NCI-H446 treated with DMSO at 0.1 percent for 48 hours (cell line): ENCODE measurements at places on chromosomes 16 and 17.

DNA sequence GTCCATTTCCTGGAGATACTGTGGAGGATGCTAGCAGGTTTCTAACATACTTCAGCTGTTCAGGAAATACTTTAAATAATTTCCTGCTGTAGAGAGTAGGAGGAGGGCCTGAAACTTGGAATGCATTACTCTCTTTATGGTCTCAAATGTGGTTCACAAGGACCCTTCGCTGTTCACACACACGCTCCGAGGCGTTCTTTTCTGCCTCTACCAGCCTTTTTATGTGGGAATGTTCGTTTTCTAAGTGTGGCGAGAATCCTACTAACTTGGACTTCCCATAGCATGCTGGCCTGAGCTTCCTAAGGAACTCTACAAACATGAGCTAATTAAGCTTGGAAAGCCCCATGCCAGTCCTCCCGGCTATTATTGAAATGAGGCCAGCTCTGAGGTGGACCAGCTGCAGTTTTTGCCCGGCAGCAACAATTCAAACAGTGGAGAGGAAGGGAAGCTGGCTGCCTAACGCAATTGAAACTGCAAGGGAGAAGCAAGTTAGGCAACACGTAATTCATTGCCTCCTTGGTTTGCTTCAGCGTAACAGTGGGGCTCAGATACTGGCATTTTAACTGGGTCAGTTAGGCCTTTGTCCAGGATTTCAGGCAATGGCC, 18.9 kb downstream of the KPNA2 start:
- DNase-seq, result peak; percentile 11

- no peak for DNase-seq
These were observed 1.2 kb downstream of the SPDYE4 start for GRCh38 chr17:8757189-8757588.

DNA sequence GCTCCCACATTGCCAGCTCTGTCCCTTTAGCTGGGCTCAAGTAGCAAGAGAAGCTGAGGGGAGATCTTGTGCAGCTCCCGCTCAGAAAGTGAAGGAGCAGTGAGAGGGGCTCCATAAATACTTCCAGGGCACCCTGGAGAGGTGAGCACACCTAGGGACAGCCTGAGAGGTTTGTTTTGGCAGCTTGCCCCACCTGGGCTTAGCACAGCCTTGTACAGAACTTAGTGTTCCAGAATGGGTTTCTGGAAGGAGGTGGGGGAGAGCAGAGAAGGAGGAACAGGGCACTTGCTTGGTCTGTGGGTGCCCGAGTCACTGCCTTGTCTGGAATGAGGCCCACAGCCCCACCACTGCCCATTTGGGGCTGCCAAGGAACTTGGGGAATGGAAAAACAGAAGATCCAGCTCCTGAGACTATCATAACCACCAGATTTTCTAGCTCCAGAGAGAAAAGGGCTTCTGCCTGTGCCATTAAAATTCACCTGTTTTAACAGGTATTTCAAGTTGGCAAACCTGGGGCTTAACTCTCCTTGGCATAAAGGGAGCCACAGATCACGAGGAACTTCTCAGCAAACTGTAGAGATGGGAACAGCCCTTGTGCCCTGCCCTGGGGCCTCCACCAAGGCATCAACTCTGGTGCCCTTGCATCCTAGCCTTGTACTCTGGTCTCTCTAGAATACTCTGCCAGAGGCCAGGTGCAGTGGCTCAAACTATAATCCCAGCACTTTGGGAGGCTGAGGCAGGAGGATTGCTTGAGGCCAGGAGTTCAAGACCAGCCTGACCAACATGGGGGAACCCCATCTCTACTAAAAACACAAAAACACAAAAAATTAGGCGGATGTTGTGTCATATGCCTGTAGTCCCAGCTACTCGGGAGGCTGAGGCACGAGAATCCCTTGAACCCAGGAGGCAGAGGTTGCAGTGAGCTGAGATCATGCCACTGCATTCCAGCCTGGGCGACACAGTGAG, 1.9 kb downstream of the PRR15L start:
- DNase-seq, result no peak

GRCh38 chr16:12236589-12236988, 260.1 kb downstream of the SNX29 start:
- no peak for DNase-seq

- no peak for DNase-seq
These were observed 1.1 kb upstream of the PPL start for GRCh38 chr16:4937782-4938682.

GRCh38 chr16:17437127-17437720, 33.5 kb downstream of the XYLT1 start:
- no peak for DNase-seq

GRCh38 chr16:67212766-67213165, 13.8 kb downstream of the ELMO3 start:
- DNase-seq, result no peak

DNA sequence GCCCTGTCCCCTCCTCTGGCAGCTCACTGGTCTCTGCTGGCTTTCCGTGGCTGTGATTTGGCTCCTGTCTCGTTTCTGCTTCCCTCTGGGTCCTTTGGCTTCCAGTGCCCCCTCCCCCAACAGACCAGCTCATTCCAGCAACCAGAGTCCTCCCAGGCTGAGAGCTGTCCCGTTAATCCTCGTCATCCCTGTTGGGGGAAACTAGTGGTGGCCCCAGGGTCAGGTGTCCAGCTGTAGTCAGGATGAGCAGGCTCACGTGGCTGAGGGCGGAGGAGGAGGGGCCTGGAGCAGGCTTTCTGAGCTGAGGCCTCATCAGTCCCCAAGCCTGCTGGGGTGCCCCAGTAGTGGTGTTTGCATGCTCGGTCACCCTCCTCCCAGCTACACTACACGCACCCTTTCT, 10.7 kb upstream of the CBX4 start:
- DNase-seq, result no peak

GRCh38 chr17:82751171-82751570, 694 bp upstream of the TBCD start:
- DNase-seq, result no peak

DNA sequence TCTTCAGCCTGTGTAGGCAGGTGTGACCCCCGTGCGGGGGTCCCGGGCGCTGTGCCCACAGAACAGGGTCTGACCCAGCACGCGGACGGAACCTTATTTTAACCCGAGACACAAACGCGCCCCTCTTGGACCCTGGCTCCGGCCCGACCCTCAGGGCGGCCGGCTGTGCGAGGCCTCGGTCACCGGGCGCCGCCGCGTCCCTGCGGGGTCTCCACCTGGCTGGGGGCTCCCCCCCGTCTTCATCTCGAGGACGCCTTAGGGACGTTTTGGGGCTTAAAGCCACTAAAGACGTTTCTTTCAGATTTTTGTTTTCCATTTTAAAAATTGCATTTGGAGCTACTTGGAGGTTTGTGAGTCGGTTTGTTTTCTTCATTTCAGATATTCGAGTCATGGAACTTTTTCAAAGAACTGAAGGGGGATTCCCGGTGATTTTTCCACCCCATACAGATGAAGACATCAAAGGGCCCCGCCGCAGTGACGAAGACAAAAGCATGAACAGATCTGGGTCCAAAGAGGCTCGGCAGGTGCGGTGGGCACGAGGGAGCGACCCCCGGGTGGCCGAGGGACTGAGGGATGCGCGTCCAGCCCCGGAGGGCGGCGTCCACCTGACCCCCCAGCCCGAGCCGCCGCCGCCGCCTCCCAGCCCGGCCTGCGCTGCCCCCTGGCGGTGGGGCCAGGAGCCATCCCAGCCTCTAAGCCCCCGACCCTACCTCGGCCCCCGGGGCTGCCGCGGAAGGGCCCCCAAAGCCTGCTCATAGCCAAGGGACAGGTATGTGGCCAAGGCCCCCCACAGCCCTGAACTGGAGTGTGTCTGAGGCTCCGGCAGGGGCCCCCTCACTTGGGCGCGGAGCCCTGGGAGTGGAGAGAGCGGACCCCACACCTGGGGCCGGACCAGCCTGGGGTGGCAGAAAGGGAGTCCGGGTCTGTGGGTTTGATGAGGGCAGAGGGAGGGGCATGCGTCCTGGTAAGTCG, 3.8 kb upstream of the CD7 start:
- no peak for DNase-seq

DNA sequence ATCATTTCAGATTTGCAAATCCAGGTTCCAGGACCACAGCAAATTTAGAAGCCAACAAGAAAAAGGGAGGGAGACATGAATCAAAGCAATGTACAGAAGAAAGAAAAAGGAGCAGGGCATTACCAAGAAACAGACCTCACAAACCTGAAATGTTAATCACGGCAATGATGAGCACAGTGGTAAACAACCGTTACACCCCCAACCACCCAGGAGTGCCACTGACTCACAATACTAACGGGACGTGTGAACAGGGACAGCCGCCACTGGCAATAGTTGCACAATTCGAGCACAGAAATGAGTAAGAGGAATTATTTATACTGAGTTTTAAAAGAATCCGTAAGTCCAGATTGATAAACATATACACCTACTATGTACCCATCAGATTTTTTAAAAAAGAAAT, 13.8 kb downstream of the USP22 start:
- no peak for DNase-seq

DNA sequence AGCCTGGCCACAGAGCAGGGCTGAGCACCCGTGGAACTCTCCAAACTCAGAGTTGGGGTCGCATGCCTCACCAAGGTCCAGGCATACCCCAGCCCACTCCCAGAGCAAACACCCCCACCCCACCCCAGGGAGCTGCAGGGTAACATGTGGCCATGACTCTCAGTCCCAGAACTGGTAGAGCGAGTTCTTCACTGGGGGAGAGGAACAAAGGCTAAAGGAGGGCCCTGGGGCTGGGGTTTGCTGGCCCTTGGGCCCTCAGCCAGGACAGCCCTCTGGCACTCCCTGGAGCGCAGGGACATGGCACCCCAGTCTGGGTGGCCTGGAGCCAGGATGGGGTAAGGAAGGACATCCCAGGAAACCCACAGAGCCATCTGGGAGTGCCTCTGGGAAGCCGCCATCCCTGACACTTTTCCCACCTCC, 4.2 kb downstream of the HID1 start:
- no peak for DNase-seq

GRCh38 chr17:16818821-16819683, 129.0 kb downstream of the CCDC144A start:
- no peak for DNase-seq

GRCh38 chr16:57981636-57982035, 10.7 kb upstream of the CNGB1 start:
- no peak for DNase-seq

- no peak for DNase-seq
These were observed 19.8 kb downstream of the HNF1B start for GRCh38 chr17:37725021-37725595.

GRCh38 chr16:1102921-1103635, 7.0 kb upstream of the C1QTNF8 start:
- no peak for DNase-seq

DNA sequence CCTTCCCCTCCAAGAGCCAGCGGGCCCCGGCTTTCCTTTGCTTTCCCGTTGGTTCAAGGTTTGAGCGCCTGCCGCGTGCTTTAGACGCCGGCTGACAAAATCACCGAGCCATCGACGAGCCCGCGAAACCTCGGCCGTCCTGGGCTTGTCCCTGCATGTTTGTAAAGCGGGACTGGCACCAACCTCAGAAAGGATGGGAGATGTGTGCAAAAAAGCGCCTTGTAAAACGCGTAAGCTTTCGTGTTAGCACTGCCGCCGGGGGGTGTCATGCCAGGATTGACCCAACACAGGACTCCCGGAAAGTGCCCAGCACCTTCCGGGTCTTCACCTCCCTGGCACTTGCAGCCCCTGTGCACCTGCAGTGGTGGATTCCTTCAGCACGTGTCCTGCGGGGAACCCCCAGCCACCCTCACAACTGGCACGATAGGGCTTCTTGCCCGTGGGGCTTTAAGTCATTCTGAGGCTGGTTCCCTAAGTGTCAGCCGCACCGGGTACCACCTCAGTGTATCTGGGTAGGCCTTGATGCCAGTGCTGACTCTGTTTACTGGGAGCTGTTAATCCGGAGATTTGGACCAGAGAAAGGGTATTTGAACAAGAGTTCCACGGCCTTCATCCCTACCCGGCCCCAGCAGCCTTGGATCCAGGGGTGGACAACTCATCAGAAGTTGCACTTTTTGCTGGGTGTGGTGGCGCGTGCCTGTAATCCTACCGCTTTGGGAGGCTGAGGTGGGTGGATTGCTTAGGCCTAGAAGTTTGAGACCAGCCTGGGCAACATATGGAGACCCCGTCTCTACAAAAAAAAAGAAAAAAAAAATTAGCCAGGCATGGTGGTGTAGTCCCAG, 817 bp downstream of the NDUFAF8 start:
- DNase-seq, result no peak

GRCh38 chr16:4052096-4052495, 64.1 kb downstream of the ADCY9 start:
- no peak for DNase-seq

GRCh38 chr17:46766493-46767491, 51.7 kb downstream of the WNT3 start:
- no peak for DNase-seq

DNA sequence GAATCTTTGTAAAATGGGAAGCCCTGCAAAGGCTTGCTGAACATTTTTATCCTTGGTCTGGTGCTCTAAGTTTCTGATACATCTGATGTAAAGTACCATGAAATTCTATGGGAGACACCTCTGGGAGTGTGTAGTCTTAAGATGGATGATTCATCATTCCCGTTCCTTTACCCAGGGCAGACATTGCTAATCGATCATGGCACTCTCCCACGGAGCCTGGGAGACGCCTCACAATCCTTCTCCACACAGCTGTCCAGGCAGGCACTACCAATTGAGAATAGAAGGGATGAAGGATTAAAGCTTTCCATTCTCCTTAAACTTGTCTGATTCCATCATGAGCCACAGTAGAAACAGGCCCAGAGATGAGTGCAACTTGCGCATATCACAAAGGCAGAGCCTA, 144.8 kb downstream of the GSG1L start:
- no peak for DNase-seq

GRCh38 chr17:1625581-1625980, 3.1 kb downstream of the SLC43A2 start:
- no peak for DNase-seq

DNA sequence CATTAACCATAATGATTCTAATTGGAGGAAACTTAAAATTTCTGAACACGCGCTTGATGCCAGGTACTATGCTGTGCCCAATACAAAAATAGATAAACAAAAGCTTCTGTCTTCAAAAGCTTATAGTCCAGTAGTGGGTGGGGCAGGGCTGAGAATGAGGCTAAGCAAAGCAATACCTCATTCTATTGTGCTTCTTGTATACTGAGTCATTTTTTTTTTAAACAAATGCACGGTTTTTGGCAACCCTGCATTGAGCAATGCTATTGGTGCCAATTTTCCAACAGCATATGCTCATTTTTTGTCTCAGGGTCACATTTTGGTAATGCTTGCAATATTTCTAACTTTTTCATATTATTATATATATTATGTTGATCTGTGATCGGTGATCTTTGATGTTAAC, 34.7 kb upstream of the HNF1B start:
- DNase-seq, result no peak

- DNase-seq, result no peak
These were observed 104.8 kb downstream of the CYB561 start for GRCh38 chr17:63341276-63341675.

DNA sequence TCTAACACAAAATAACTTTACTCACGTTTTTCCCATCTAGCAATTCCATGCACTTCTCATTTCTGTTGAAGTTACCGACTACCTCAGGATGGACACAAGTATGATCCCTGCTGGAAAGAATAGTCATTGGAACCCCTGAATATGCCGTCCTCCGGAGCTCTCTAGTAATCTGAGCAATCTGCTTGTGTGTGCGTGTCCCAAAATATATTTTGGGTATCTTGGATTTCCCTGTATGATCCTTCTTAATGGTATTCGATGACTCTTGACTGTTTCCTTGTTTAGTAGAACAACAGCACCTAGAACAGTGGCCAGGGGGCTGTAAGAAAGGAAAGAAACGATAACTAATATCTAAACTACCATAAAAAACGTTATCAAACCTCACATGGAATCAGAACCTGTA, 54.9 kb downstream of the BRIP1 start:
- no peak for DNase-seq
